ENCODE measurements at places on chromosomes 1 and 21. TPM values are rescaled to one million over a fixed set of nuclear protein-coding genes. Genes with fewer than 3 reads are reported as not detected.

The AKT3 gene
- total RNA-seq, result 32.6 TPM

DNA sequence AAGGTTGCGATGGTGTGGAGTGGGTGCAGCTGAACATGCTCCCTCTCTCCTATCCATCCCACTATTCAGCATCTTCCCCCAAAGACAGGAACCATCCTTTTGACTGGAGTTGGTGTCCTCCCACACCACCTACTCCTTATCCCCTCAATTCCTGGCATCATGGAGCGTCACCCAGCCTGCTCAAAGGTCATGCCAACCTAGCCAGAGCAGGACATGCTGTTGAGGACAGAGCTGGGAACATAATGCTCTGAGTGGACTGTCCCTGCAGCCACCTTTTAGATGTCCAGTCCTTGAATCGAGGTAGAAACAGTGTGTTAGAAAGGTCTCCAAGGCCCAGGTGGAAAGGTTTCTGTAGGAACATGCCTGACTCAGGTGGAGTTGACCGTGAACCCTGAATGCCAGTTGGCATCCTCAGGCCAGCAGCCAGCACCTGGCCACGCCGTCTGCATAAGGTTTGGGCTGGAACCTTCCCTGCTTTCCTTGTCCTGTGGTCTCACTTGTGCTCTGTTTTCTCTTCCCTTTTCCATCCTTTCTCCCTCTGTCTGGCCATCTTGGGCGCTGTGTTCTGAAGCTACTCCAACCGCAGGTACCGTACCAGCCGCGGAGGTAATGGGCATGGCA lies 52.2 kb upstream of the CNTN2 start:
- no peak overlapping the region for H3K4me3 ChIP-seq
- no peaks in the 10 kb centered on the region for H3K27me3 ChIP-seq
- no peak for DNase-seq
- peaks cover 16% of the 10 kb centered on the region for H3K4me1 ChIP-seq
- no peak overlapping the region for H3K27ac ChIP-seq

DNA sequence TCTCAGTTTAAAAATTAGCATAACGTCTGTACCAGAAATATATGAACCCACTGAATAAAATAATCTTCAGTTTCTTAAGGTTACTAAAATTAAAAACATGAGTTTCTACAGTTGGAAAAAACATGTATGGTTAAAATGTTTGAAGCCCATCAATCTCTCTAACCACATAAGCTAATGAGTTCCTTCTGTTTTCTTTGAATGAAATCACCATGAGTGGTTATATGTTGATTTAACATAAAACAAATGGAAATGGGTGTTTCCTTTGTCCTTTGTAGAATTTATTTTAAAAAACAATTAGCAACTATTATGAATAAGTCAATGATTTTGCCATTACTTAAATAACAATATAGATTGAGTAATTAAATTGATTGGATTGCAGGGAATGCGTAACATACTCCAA lies 3.0 kb upstream of the ADGRL2 start:
- peaks cover 20% of the 10 kb centered on the region for H3K27me3 ChIP-seq
- H3K36me3 ChIP-seq, result no peaks in the 10 kb centered on the region
- peaks cover 7% of the 10 kb centered on the region for H3K4me1 ChIP-seq
- no peak overlapping the region for H3K27ac ChIP-seq

DNA sequence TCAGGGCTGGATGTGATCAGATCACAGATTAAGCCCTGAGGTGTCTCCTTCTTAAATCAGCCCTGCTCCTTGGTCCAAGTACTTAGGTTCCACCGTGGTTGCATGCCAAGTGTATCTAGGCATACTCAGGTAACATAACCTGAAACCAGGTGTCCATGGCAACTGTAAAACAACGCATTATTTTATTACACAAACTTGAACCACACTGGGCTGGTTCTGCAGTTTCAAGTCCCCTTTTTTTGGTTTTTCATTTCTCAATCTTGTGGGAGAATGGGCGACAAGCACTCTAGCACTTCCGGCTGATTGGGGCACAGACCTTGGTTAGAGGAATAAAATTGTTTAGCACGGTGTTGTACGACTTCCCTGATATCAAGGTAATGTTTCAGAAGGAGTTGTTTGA lies 65.2 kb downstream of the GBP6 start:
- H3K4me1 ChIP-seq, result peaks cover 4% of the 10 kb centered on the region
- no peak for DNase-seq
- no peak overlapping the region for H3K27ac ChIP-seq
- peaks cover 5% of the 10 kb centered on the region for H3K27me3 ChIP-seq
- H3K36me3 ChIP-seq, result no peaks in the 10 kb centered on the region

GRCh38 chr1:106268070-106268469 lies 788.4 kb upstream of the PRMT6 start:
- H3K36me3 ChIP-seq, result no peaks in the 10 kb centered on the region
- no peak overlapping the region for H3K27ac ChIP-seq
- H3K4me3 ChIP-seq, result no peak overlapping the region
- no peak for DNase-seq

Data from activated T-cell treated with anti-CD3 and anti-CD28 coated beads, Interleukin-2, amount 50 U/mL, for 72 hours (primary cell).